ENCODE measurements at places on chromosomes 12 and 14. TPM values are rescaled to one million over a fixed set of nuclear protein-coding genes. Genes with fewer than 3 reads are reported as not detected.

Gene HOXC5
- total RNA-seq: not detected

Gene TC2N
- total RNA-seq: 1.7 TPM

Gene BBOF1
- total RNA-seq: 3.9 TPM

Gene DACT1
- total RNA-seq: 3.2 TPM

Gene PRH2
- not detected for total RNA-seq

Gene SLC7A8
- total RNA-seq: 4.4 TPM

Gene BRAP
- 13.9 TPM for total RNA-seq

Measured in cardiac septum (tissue), 1 donor.